Colonic mucosa (tissue), 4 donors: ENCODE measurements at places on chromosomes 4 and X. TPM values are rescaled to one million over a fixed set of nuclear protein-coding genes. Genes with fewer than 3 reads are reported as not detected.

The PAGE2B gene
- total RNA-seq, result not detected

DNA sequence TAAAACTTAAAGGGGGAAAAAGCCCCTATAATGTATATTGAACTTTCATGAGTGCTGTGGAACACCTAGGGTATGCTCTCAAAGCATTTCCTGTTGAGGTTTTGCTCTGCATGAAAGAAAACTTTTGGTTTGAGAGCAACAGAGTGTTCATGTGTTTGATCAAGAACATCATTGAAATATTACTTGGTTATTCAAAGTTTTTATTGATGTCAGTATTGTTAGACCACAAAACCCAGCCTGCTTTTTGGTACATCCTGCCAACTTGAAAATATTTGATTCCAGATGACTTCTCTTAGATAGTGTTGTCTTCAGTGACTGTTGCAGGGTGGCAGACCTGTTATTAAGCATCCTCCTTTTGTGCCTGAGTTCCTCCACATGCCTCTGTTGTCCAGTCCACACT lies 68.0 kb downstream of the N4BP2 start:
- DNase-seq, result no peak
- no peaks in the 10 kb centered on the region for H3K36me3 ChIP-seq
- H3K27me3 ChIP-seq, result no peaks in the 10 kb centered on the region

DNA sequence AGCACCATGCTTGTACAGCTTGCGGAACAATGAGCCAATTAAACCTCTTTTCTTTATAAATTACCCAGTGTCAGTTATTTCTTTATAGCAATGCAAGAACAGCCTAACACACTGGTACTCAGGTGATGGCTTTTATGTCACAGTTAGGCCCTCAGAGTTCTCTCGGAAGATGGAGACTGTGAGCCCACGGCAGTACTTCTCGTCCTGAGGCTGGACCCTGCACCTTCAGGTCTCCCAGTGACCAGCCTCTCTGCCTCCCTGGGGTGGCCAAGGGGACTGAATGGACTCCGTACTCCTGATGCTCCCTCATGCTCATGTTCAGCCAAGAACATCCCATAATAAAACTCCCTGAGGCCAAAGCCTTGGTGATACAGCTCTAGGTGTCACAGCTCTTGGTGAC lies 25.0 kb upstream of the PDLIM3 start:
- no peak overlapping the region for H3K4me3 ChIP-seq
- H3K27ac ChIP-seq, result no peak overlapping the region
- no peak for DNase-seq
- no peaks in the 10 kb centered on the region for H3K36me3 ChIP-seq
- H3K27me3 ChIP-seq, result no peaks in the 10 kb centered on the region

- H3K27me3 ChIP-seq, result no peaks in the 10 kb centered on the region
- H3K27ac ChIP-seq, result no peak overlapping the region
Observed at GRCh38 chr4:8148785-8149435, 9.7 kb downstream of the ABLIM2 start.

DNA sequence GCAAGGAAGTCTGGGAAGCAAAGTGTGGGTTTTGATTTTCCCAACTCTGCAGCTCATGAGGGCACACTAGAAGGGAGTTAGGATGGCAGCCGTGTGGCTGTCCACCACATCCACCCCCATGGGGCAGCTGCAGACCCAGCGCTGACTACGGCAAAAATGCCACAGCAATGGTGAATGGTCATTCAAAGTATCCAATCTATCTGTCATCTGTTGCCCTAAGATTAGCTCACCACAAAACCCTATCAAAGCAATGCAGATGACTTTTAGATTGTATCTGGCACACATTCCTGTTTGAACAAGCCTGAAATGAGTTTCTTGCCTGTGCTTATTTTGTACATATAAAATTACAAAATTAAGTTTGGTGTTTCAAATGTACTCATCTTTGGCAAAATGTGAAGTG lies 29.7 kb upstream of the HPSE start:
- H3K4me1 ChIP-seq, result no peaks in the 10 kb centered on the region
- no peaks in the 10 kb centered on the region for H3K36me3 ChIP-seq
- H3K27me3 ChIP-seq, result no peaks in the 10 kb centered on the region
- H3K27ac ChIP-seq, result no peak overlapping the region
- no peak overlapping the region for H3K4me3 ChIP-seq

The MAOB gene
- total RNA-seq, result 9.2 TPM

GRCh38 chr4:182756161-182756690 lies 161.0 kb downstream of the DCTD start:
- no peak overlapping the region for H3K27ac ChIP-seq
- H3K4me3 ChIP-seq, result no peak overlapping the region
- no peaks in the 10 kb centered on the region for H3K27me3 ChIP-seq
- DNase-seq, result no peak
- no peaks in the 10 kb centered on the region for H3K4me1 ChIP-seq
- H3K36me3 ChIP-seq, result no peaks in the 10 kb centered on the region

DNA sequence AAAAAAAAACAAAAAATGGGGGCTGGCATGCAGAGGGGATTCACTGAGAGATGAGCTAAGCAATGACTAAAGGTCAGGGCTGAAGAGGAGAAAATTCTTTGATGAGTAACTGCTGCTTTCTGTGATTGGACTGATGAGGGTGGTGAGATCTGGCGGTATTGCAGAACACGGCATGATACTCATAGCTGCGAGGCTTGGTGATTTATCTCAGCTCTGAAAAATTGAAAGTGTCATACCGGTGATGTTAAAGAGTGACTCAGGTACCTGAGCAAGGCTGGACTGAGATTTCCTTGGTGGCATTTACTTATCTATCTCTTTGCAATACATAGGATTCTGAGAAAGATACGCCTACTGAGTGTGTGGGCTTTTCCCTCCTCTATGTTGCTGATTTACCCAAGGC lies 204.1 kb upstream of the DDX53 start:
- no peaks in the 10 kb centered on the region for H3K27me3 ChIP-seq
- no peak overlapping the region for H3K27ac ChIP-seq
- no peaks in the 10 kb centered on the region for H3K4me1 ChIP-seq
- H3K36me3 ChIP-seq, result no peaks in the 10 kb centered on the region
- no peak for DNase-seq

The PNMA3 gene
- 0.21 TPM for total RNA-seq

The FAM199X gene
- 20.9 TPM for total RNA-seq

DNA sequence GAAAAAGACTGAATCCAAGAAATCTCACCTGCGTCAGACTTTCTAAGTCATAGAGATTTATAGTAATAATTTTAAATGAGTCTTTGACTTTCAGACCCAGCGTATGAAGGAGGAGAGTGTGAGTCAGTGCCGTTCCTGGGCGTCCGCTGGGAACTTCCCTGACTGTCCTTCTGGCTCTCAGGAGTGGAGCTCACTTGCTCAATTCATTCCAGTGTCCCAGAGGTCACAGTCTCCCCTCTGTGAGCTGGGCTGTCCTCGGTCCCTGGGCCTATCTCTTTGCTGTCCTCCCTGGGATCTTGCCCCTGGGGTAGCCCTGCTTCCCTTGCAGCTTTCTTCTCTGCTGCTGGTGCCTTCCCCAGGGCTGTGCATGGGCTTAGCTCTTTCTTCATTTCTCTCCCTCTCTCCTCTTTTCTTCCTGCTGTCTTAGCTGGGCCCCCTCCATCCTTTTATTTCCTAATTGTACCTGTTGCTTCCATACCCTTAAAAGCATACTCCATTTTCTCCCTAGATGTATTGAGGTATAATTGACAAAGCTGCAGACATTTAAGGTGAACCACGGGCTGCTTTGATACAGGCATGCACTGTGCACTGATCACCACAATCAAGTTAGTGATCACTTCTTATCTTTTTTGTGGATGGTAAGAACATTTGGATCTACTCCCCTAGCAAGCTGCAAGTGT lies 11.6 kb downstream of the SORBS2 start:
- no peaks in the 10 kb centered on the region for H3K4me1 ChIP-seq
- H3K27me3 ChIP-seq, result no peaks in the 10 kb centered on the region

DNA sequence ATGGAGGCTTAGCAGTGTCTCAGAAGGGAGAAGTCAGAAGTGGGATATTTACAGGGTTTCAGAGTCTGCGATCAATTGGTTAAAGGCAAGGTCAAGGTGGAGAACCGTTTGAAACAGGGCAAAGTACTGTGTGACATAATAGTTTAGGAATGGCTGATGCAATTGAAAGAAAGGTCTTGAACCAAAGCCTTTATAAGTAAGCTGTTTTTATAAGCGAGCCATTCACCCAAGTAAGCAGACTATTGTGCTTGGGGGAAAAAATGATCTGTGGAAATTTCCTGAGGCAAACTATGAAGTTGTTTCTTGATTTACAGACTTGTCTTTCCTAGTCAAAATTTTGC lies 327.3 kb downstream of the CAMK2D start:
- H3K27ac ChIP-seq, result no peak overlapping the region
- no peaks in the 10 kb centered on the region for H3K27me3 ChIP-seq
- no peaks in the 10 kb centered on the region for H3K36me3 ChIP-seq
- no peak for DNase-seq

The ANOS1 gene
- total RNA-seq, result 0.24 TPM

The AWAT2 gene
- not detected for total RNA-seq

The ATP2B3 gene
- total RNA-seq, result 0.24 TPM

- peaks cover 9% of the 10 kb centered on the region for H3K4me1 ChIP-seq
- no peak for DNase-seq
- H3K27me3 ChIP-seq, result no peaks in the 10 kb centered on the region
- no peak overlapping the region for H3K4me3 ChIP-seq
- H3K36me3 ChIP-seq, result no peaks in the 10 kb centered on the region
Observed at GRCh38 chr4:38163216-38164006, 203.2 kb downstream of the PTTG2 start.

- no peaks in the 10 kb centered on the region for H3K27me3 ChIP-seq
- no peaks in the 10 kb centered on the region for H3K36me3 ChIP-seq
- H3K4me1 ChIP-seq, result no peaks in the 10 kb centered on the region
- H3K27ac ChIP-seq, result no peak overlapping the region
- DNase-seq, result no peak
Observed at GRCh38 chrX:21047034-21047455, 327.2 kb upstream of the CNKSR2 start.

DNA sequence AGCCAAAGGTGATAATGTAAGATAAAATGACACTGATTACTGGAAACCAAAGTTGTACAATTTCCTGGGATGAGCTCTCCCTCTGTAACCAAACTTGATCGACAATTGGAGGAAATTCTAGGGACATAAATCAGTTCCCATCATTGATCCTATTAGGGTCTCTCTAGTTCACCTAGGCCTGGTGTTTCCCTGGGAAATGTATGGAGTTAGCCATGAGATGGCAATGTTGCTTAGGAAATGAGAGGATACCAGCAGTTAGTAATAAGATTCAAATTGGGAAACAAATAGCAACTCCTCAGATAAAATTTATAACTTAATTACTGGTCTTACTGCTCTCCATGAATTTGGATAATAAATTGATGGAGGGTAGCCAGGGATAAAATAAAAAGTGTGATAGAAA lies 52.2 kb downstream of the SPATA18 start:
- H3K27me3 ChIP-seq, result no peaks in the 10 kb centered on the region
- H3K36me3 ChIP-seq, result no peaks in the 10 kb centered on the region
- H3K4me1 ChIP-seq, result no peaks in the 10 kb centered on the region
- no peak for DNase-seq
- no peak overlapping the region for H3K27ac ChIP-seq
- H3K4me3 ChIP-seq, result no peak overlapping the region

DNA sequence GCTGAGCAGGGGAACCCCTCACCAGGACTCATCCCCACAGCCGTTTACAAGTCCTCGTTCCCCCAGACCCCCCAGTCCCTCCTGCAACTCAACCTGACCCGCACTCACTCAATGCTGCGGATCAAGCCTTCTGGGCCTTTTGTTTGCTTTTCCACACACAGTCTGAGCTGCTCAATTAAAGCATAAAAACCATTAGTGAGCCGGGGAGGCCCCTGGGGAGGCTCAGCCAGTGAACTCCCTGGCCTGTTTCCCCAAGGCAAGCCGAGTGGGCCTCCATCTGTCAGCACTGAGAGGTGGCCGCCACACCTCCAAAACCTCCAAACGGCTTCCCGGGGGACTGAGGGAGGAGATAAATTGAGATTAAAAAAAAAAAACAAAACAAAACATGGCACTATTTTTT lies 158.5 kb downstream of the SHOX start:
- no peaks in the 10 kb centered on the region for H3K27me3 ChIP-seq
- H3K27ac ChIP-seq, result no peak overlapping the region
- DNase-seq, result no peak
- H3K4me1 ChIP-seq, result no peaks in the 10 kb centered on the region

The ASMT gene
- total RNA-seq, result not detected

DNA sequence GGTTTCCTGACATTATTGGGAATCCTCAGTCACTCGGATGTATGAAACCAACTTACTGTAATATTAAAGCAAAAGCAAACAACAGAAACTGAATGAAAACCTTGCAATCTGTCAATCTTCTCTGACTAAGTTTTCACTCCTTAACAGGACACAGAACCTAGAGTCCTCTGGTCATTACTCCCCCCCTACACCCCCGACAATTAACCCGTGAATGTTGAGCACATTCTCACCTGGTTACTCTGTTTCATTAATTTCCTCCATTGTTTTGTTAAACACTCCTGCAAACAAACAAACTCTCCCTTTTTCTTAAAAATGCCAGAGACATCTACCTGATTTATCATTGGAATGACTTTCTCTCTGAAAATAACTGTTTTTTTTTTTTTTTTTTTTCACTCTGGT lies 469.0 kb upstream of the PRKX start:
- H3K36me3 ChIP-seq, result no peaks in the 10 kb centered on the region
- no peaks in the 10 kb centered on the region for H3K4me1 ChIP-seq
- no peak overlapping the region for H3K27ac ChIP-seq
- no peaks in the 10 kb centered on the region for H3K27me3 ChIP-seq
- no peak for DNase-seq

The IQSEC2 gene
- total RNA-seq, result 26.1 TPM

- H3K36me3 ChIP-seq, result no peaks in the 10 kb centered on the region
- no peaks in the 10 kb centered on the region for H3K27me3 ChIP-seq
- no peak overlapping the region for H3K27ac ChIP-seq
- no peak for DNase-seq
Observed at GRCh38 chr4:145044341-145044740, 53.7 kb downstream of the ANAPC10 start.

- no peaks in the 10 kb centered on the region for H3K36me3 ChIP-seq
- H3K27ac ChIP-seq, result no peak overlapping the region
- no peak for DNase-seq
- no peaks in the 10 kb centered on the region for H3K27me3 ChIP-seq
Observed at GRCh38 chrX:152943826-152944225, 46.0 kb downstream of the ZNF185 start.

GRCh38 chrX:8867406-8867805 lies 66.2 kb upstream of the FAM9A start:
- no peak for DNase-seq
- no peaks in the 10 kb centered on the region for H3K36me3 ChIP-seq
- H3K4me1 ChIP-seq, result no peaks in the 10 kb centered on the region
- no peak overlapping the region for H3K4me3 ChIP-seq

The CISD2 gene
- total RNA-seq, result 41.5 TPM

The COL4A6 gene
- total RNA-seq, result 1.8 TPM

The PRDM8 gene
- 1.6 TPM for total RNA-seq

DNA sequence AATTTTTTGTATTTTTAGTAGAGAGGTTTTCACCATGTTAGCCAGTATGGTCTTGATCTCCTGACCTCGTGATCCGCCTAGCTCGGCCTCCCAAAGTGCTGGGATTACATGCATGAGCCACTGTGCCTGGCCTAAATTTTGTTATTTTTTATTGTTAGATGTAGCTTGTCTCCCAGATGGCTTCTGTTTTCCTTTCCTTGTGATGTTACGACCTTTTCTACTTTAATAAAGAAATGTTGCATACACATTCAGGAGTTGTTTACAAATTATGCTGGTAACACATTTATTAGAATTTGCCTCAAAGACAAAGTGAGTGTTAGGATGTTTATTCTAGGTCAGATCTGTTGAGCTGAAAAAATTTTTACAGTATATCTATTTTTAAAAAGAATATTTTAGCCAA lies 18.4 kb downstream of the PDLIM5 start:
- H3K27ac ChIP-seq, result no peak overlapping the region
- no peak for DNase-seq
- H3K27me3 ChIP-seq, result no peaks in the 10 kb centered on the region
- no peak overlapping the region for H3K4me3 ChIP-seq

The DMRTC1 gene
- 0.27 TPM for total RNA-seq
